A549 treated with CORT108297 at 1 μM for 4 hours (cell line): ENCODE measurements at places on chromosomes 2 and 18. TPM values are rescaled to one million over a fixed set of nuclear protein-coding genes. Genes with fewer than 3 reads are reported as not detected.

Gene PRKAG3
- total RNA-seq, result not detected in 5 replicates

Gene DIPK1C
- 0.02 TPM in 1 of 5 replicates, not detected in the others for total RNA-seq

Gene AAK1
- total RNA-seq, result 11.4 to 17.7 TPM (median 14.7 TPM) in 5 replicates

Gene CCDC141
- total RNA-seq, result not detected in 5 replicates

Gene FBXO41
- total RNA-seq, result 4.1 to 6.4 TPM (median 5.5 TPM) in 5 replicates

Gene FLACC1
- total RNA-seq, result 0.09 to 0.31 TPM (median 0.18 TPM) in 4 of 5 replicates, not detected in the other

Gene DCDC2C
- 0.22 to 0.55 TPM (median 0.52 TPM) in 5 replicates for total RNA-seq

Gene CMPK2
- 0.87 to 1.2 TPM (median 1.1 TPM) in 5 replicates for total RNA-seq

Gene GALM
- 16.4 to 22.2 TPM (median 16.8 TPM) in 5 replicates for total RNA-seq
